ENCODE measurements at places on chromosomes 3 and 15.

DNA sequence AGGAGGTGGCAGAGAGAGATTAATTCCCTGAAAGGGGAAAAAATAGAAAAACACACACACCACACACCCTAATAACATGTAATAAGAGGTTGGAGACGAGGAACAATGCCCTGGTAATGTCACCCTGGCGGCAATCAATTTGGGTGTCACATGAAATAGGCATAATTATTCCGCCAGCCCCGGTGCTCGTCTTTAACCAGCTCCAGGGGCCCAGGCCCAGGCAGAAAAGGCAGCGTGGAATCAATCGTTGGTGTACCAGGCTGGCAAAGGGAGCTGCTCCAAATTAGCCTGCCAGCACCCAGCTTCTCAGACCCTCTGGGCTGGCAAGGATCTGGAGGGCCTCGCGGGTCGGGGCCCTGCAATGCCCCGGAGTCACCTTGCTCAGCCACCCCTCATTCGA lies 5.6 kb downstream of the LINGO1 start:
- DNase-seq: no peak

- no peak for DNase-seq
Measured at GRCh38 chr3:141415953-141416352, 47.6 kb downstream of the ZBTB38 start.

DNA sequence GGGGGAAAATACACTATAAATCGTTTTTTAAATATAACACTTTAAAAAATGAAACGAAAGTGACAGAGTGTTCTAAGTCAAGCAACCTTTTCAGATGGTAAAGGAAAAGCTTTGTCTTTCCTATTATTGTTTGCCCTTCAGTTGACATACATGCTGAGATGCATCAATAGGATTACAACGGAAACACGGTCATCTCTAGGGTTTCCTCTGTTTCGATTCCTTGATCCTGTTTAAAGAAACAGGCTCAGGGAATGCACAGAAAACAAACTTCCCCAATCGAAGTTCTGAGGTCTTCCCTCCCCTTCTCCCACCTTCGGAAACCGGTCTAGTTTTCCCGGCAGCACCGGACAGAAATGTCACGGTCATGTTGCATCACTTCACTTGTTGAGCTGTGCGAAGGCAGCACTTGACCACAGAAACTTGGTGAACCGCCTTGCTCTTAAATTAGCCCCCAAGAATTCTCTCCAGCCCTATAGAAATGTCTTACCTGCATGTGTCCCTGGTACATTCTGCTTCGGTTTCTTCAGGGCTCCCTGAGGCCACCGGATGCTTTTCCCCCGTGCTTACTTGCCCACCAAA lies 556 bp downstream of the PEX5L start:
- no peak for DNase-seq

DNA sequence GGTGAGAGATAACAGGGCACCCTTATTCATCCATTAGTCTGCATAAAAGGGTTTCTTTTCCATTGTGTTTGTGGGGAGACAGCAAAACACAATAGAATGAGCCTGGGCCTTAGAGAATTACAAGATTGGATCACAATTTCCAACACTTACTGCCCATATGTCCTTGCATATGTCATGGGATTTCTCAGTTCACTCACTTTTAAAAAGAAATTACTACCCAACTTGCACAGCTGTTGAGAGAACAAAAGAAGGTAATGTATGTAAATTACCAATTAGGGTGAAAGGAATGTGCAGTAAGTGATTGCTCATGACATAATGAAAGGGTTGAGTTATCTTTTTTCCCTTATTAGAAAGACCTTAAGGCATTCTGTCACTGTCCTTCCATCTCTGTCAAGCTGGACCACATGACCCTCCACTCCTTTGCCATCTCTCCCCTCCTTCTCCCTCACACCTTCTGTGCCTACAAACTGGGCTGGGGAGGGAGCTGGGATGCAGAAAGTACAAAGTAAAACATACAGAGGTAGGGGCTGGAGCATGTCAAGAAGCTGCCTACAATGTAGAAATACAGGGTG lies 244.2 kb downstream of the ZMAT3 start:
- DNase-seq: no peak

DNA sequence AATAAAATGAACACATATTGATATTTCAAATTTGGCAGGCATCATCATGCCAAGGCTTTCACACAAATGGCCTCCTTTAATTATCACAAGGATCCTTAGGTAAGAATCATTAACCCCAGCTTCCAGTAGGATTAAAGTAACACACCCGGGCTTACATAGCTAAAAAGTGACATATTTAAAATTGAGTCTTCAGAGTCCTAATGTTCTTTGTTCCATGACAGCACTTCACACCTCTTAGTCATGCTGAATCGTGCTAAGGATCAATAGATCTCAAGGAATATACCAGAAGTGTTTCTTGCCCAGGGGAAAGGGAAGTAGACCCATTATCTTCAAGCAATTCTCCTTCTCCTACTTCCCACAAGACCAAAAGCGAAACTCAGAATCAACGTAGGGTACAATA lies 76.6 kb upstream of the SOX2 start:
- DNase-seq: no peak

DNA sequence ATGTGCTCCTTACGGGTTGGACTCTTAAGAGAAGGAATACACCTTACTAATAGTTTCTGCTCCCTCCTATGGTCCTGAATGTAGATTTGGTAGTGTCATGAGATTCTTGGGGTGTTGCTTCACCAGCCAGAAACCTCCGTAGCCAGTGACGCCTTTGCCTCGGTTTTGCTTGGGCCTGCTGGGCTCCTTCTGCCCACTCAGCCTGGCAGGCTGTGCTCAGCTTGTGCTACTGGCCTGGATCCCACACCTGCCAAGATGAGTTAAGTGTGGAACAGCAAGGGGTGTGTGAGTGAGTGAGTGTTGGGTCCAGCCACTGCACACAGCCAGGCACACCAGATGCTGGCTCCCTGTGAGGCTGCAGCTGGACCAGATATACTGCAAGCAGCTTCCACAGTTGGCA lies 560.1 kb downstream of the NLGN1 start:
- no peak for DNase-seq

DNA sequence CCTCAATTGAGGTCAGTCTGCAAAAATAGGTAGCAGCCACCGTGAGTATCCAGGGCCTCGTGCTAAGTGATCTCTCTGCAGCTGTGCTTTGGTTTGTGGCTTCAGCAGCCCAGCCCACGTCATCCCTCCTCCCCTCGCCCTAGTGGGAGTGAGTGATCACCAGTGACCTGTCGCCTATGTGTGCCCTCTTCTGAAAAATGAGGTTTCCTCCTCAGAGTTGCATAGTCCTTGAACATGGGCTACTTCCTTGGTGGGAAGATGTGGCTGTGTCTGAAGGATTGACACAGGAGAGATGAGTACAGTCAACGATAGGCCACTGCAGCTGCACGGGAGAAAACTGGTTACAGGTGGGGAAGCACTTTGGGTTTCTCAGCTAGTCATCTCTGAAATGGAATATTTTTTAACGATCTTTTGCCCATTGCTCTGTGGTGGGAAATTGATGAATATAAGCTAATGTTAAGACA lies 144.8 kb upstream of the BHLHE40 start:
- no peak for DNase-seq

GRCh38 chr3:179563271-179563783 lies 601 bp downstream of the ACTL6A start:
- no peak for DNase-seq

DNA sequence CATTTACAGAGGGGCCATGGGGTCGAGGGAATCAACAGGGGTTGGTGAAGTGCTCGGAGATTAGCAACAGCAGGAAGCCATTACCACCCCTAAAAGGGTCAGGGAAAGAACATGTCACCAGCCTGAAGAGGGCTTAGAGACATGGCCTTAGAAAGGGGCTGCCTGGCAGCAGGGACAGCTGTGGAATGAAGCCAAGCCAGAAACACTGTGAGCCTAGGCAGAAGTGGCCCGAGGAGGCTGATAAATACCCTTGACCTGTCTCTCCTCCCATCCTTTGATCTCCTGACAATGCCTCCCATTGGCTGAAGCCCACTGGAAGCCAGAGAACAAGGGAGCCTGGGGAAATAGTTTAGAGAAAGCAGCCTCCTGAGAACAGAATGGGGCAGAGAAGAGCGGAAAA lies 31.4 kb downstream of the GPD1L start:
- DNase-seq: no peak

DNA sequence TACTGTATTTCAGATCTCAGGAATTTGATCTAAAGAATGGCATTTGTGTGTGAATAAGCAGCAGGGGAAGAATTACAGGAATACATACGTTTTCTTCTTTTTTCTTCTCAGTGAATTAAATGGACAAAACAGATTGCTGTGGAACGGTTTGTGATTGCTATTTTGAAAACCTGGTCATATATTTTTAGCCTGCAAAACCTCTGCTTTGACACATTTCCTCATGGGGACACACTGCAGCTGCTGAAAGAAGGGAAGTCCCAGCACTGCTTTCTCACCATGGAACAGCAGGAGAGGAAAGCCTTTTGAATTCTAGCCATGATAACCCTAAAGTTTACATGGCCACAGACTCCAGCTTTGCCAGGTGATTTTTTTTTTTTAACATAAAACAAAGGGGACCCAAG lies 315.0 kb downstream of the OXSM start:
- DNase-seq: no peak

DNA sequence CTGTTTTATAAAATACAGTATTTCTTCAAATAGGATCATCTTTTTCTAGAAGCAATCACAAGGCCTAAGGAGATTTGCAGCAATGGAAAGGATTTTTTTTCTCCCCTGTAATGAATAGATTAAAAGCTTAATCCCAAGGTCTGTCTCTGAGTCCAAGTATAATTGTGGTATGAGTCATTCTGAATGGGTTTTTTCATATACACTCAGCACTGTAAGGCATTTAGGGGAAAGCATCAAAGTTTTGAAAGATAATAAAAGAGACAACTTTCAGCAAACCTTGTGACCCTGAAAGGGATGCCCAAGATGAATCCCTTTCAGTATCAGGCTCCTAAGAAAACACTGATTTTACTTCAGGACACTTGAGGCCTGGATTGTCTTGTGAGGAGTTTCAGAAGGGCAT lies 23.3 kb upstream of the LARS2 start:
- DNase-seq: no peak

GRCh38 chr3:129890125-129890524 lies 3.4 kb downstream of the TMCC1 start:
- DNase-seq: no peak

- DNase-seq: no peak
Measured at GRCh38 chr3:129399895-129400357, 28.5 kb downstream of the EFCAB12 start.

GRCh38 chr15:92963794-92964193 lies 63.7 kb downstream of the CHD2 start:
- DNase-seq: no peak

- DNase-seq: no peak
Measured at GRCh38 chr15:34182942-34183341, 27.0 kb downstream of the KATNBL1 start.

GRCh38 chr3:27666708-27667107 lies 55.4 kb downstream of the EOMES start:
- no peak for DNase-seq

- DNase-seq: no peak
Measured at GRCh38 chr3:177836671-177837070, 639.4 kb upstream of the TBL1XR1 start.

- DNase-seq: no peak
Measured at GRCh38 chr15:33780011-33780768, 188.1 kb upstream of the CHRM5 start.

Measured in NCI-H187 treated with DMSO at 0.1 percent for 48 hours (cell line).